Calu3 (cell line): ENCODE measurements at places on chromosomes 12 and 14. TPM values are rescaled to one million over a fixed set of nuclear protein-coding genes. Genes with fewer than 3 reads are reported as not detected.

The OR4E2 gene
- total RNA-seq: not detected in 2 replicates

The KERA gene
- total RNA-seq: not detected in 2 replicates

The NOVA1 gene
- total RNA-seq: not detected in 2 replicates

The DAO gene
- not detected in 2 replicates for total RNA-seq

The SLC38A4 gene
- total RNA-seq: 1.5 and 3.1 TPM in 2 replicates

The RPL10L gene
- total RNA-seq: not detected in 2 replicates

The GPX2 gene
- total RNA-seq: 188 and 260 TPM in 2 replicates

The HOXC5 gene
- 0.20 TPM in 1 of 2 replicates, not detected in the other for total RNA-seq

The WDR20 gene
- 33.0 and 37.6 TPM in 2 replicates for total RNA-seq

DNA sequence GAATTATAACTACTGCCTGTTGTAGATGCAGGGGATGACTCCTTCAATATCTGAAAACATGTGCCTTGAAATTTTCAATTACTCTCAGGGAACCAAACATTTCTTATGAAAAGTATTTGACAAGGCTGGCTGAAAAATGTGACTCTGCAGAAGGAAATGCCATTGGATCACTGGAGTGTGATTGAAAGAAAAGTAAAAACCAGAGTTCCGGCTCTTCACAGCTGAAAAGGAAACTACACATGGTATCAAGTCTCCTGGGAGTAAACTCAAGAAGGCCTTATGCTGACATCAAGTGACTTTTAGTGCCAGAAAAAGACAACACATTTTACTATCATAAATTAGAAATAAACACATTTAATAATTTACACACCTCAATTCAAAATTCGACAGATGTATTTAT, 693.0 kb downstream of the LRFN5 start:
- no peak for DNase-seq

GRCh38 chr14:34034447-34035176, 83.7 kb upstream of the EGLN3 start:
- DNase-seq: no peak

- no peak for DNase-seq
Measured at GRCh38 chr14:58167057-58167456, 15.0 kb upstream of the ARMH4 start.

GRCh38 chr14:78764645-78765044, 594.5 kb downstream of the NRXN3 start:
- DNase-seq: peak; percentile 21

DNA sequence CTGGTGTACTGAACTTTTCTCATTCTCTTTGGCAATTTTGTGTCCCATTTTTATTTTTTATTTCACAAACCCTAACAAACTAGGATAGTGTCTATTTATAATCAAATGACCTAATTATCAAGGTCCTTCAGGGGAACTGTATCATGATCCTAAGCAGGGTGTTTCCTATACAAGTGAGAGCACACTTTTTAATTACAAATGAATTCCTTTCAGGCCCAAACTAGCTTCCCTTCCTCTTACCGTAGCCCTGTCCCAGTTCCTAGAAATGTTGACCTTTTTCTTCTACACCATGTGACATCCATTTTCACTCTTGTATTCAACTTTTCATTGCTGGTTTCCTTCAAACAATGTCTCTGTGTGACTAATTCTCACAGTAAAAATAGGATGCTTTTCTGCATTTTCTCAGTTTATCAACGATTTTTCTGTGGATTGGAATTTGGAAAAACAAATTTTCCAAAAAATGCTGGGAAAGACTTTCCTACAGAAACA, 411.4 kb downstream of the CCDC91 start:
- no peak for DNase-seq

DNA sequence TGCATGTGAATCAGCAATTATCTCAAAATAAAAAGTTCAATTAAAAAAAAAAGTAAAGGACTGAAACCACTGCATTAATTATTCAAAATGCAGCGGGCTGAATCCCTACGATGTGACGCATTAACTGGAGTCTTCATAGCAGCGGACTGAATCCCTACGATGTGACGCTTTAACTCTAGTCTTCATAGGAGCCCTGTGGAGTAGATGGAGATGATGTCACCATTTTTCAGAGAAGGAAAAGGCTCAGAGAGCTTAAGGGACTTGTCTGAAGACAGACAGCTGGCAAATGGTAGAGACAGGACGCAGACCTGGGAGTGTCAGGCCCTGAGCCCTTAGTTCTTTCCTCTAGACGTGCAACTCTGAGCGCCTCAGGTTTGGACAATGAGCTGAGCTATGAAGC, 168.0 kb upstream of the MYL2 start:
- no peak for DNase-seq

GRCh38 chr12:81520064-81520945, 238.8 kb downstream of the PPFIA2 start:
- no peak for DNase-seq

DNA sequence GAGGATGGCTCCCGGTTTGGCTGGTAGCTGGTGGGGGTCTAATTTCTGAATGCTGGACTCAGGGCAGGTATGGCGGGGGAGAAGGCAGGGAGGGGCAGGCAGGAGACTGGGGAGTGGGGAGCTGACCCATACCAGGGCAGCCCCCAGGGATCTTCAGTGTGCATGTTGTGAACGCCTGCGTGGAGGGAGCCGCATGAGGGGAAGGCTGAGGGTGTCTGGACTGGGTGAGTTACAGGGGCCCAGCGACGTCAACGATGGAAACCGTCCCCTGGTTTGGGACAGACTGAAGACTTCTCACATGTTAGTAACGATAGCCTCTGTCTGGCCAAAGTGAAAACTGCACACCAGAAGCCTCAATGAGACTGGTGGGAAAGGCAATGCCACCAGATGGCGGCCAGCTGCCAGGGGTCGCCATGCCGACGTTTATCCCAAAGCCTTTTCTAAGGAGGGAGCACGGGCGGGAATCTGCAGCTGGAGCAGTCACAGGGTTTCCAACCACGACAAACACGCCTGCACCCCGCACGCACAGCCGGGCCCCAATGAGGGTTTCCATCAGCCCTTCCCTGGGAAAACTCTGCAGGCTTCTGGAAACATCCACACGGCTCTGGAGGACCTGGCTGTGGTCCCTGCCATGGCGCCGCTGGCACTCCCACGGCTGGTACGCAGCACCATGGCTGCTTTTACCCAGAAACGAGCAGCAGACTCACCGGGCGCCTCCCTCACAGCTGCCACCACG, 14.0 kb downstream of the PGAM5 start:
- no peak for DNase-seq

DNA sequence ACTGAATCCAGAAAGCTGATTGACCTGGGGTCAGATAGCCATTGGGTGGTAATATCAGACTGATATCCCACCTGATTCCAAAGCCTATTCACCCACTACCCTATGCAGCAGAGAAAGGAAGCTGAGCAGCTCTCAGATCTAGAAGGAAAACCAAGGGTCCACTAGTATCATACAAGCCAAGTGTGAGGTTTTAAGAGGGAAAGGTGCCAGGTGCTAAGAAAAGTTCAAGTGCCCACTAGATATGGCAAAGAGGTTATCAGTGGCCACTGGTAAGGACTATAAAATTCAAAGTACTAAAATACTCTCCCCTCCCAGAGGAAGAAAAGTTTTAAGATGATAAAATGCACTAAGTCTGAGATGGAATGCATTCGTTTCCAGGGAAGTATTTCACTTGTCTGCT, 85.6 kb downstream of the PPM1H start:
- no peak for DNase-seq

DNA sequence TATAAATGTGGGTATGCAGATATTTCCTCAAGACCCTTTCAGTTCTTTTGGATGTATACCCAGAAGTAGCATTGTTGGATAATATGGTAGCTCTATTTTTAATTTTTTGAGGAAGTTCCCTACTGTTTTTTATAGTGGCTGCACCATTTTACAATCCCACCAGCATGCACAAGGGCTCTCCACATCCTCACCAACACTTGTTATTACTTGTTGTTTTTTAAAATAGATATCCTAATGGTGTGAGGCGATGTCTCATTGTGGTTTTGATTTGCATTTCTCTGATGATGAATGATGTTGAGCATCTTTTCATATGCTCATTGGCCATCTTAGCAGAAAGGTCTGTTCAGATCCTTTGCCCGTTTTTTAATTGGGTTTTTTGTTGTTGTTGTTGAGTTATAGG, 47.1 kb downstream of the DIP2B start:
- no peak for DNase-seq

DNA sequence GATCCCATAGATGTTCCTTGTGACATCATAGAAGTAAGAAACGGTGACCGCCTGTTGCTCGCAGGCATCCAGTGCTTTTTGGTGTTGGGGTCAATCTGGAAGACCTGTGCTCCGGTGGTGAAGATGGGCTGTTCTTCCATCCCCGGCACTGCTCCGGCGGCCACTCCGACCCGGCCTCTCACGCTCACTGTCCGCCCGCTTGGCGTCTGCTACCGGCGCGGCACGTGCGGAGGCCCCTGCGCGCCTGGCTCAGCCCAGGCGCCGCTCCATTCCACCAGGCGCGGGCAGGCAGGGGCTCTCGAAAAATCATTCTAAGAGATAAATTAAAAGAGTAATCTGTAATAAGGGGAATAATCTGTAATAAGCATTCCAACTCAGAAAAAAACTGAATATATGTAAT, 934.5 kb downstream of the TMEM121 start:
- no peak for DNase-seq

- peak; percentile 25 for DNase-seq
Measured at GRCh38 chr14:92603309-92604242, 90.0 kb downstream of the RIN3 start.

GRCh38 chr12:87274594-87275245, 754.5 kb downstream of the C12orf50 start:
- peak; percentile 17 for DNase-seq

DNA sequence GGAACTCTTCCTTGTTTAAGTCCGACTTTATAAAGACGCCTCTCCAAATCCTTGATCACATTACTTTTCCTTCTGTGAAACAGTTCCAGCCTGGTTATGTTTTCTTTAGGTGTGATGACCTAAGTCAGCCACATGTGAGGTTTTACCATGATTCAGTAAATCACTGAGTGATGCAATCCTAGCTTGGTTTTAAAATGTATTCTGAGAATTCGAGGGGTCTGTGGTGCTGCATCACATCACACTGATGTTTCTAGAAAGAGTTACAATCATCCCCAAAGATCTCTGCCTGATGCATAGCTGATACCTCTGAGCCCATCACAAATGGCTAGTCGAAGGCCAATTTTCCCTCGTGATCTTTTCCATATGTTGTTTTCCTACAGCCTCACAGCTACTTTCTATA, 152.7 kb downstream of the ANO2 start:
- DNase-seq: no peak

- DNase-seq: no peak
Measured at GRCh38 chr12:64007853-64008252, 163.4 kb downstream of the SRGAP1 start.

- DNase-seq: peak; percentile 79
Measured at GRCh38 chr14:77208291-77208978, 26.8 kb downstream of the TMEM63C start.

- DNase-seq: no peak
Measured at GRCh38 chr12:25839470-25839869, 119.0 kb upstream of the RASSF8 start.

DNA sequence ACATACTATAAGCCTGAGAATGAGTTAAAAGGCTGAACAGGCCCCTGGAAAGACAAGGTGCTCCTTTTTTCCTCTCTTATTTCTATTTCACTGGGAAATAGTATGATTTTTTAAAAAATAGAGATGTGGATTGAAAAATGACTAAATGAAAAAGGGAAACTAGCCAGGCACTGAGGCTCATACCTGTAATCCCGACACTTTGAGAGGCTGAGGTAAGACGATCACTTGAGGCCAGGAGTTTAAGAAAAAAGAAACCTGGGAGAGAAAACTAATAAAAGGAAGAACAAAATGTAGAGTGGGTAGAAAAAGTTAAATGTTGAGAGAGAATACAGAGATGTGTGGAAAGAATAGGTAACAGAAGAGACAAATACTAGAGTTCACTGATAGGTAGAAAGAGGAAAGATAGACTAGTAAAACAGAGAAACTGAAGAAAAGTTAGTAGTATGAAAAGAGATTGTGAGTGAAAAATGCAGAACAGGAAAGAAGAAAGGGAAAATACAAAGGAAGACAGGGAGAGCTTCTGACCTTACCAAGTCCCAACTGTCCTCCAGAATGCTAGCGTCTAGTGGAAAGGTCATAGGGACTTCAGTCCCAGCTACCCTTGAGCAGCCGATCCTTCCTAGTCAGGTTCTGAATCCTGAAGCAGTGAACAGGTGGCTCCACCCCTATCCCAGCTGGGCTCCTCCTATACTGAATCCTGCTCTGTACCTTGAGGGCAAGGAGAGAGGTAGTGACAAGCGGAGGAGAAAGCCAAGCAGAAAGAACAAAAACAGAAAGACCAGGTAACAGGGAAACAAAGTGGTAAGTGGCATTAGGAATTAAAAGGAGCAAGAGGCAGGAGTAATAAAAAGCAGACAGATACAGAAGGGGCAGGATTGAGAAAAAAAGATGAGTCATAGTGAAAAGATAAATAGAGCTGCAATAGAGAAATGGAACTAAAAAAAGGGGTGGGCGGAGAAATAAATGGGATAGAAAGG, 7.3 kb downstream of the TMEM116 start:
- DNase-seq: peak; percentile 39

GRCh38 chr14:104678346-104678745, 11.1 kb upstream of the INF2 start:
- DNase-seq: peak; percentile 35

- DNase-seq: no peak
Measured at GRCh38 chr14:80426683-80427082, 215.4 kb upstream of the DIO2 start.

GRCh38 chr12:108046650-108047049, 82.4 kb upstream of the WSCD2 start:
- no peak for DNase-seq

DNA sequence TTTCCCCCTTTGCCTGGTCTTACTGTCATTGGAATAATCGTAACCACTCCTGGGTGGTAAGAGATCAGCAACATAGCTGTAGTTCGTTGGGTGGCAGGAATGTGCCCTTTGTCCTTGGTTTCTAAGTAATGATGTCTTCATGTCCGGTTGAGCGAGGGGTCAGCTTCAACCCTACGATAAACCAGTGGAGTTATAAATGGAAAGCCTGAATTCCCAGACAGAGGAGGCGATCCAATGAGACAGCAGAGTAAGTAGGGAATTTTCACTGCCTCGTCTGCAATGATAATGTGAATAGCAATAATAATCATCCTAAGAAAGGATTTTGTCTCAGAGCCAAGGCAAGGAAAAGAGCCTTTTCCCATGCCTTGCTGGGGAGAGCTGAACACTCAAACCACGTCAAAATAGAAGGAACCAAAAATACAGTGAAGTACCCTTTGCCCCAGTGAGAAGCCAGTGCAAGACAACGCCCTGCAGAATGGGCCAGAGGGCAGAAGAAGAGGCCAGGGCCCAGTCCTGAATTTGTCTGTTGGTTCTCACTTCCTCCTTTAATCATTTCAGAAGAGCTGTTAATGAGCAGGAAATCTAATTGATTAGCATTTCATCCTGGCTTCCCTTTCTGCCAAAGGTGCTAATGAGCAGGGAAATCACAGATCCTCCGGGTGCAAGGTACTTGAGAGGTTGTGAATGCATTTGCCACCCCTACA, 330.7 kb downstream of the CACNA1C start:
- DNase-seq: no peak

- no peak for DNase-seq
Measured at GRCh38 chr12:24728366-24728765, 220.5 kb downstream of the BCAT1 start.

DNA sequence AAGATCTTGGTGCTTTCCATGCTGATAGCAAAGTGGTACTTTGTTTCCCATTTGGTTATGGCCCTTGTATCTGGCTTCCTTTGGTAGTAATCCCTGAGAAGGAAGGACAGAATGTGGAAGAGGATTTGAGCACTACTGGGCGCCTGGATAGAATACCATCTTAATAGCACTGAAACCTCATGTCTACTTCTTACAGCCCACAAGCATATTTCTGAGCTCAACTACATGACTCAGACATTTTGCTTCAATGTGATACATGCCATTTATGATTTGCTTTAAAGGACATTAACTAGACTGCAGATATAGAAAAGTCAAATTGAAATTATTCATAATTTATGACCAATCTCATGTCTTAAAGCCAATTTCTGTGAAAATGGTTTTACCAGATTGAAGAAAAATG, 80.4 kb downstream of the LIN7A start:
- DNase-seq: no peak
